ENCODE measurements at places on chromosomes 1 and 21.

GRCh38 chr1:30191154-30191702 is 532.2 kb downstream of the MATN1 start:
- DNase-seq, result peak; percentile 83

- peak; percentile 74 for DNase-seq
Measured at GRCh38 chr21:44949779-44950198, 10.0 kb downstream of the SLX9 start.

- no peak for DNase-seq
Measured at GRCh38 chr21:42654179-42654912, 925 bp downstream of the PDE9A start.

DNA sequence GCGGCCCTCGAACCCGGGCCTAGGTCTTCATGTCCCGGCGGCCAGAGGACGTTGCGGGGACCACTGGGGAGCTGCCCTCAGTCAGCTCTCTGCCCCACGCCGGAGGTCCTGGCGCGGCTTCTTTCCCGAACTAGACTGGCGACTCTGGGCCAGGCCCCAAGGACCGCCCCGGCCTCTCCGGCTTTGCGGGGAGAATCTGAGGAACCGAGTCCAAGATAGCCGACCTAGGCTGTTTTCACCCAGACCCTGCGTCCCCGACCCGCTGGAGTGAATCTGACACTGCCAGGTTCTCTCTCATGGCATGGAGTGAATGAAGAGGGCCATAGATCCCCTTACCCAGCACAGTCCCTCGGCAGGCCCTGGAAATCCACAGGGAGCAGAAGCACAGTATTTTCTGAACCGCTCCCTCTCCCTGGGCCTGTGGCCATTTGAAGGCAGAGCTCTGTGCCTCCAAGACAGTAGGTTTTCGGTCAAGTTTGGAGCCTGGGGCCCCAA is 9.9 kb upstream of the BARHL2 start:
- no peak for DNase-seq

GRCh38 chr1:169108863-169109560 is 2.5 kb downstream of the ATP1B1 start:
- DNase-seq, result peak; percentile 48

- no peak for DNase-seq
Measured at GRCh38 chr1:48568501-48568900, 96.5 kb upstream of the SPATA6 start.

DNA sequence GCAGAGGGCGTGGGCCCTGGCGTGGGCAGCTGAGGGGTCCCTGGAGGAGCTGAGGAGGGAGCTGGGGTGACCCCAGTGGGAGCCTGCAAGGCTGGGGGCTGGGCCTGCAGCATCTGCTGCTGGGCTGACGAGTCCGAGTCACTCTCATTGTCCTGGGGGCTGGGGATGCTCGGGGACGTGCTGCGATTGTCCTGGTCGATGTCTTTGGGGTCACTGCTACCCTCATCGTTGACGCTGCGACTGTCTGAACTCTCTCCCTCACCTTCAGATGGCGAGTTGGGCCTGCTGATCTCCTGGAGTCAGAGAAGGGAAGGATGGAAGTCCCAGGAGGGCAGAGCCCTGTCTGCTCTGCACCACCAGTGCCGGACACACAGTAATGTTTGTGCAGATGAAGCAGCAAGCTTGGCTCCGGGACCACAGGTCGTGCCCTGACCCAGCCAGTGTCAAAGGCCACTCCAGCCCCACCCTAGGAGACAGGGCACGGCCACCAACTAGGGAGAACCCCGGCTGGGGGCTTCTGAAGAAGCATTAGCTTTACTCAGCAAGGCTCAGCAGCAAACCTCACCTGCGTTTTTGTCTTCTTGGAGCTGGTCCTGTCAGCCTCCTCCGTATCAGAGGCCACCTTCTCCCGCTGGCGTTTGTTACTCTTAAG is 43.4 kb downstream of the SLC45A1 start:
- no peak for DNase-seq

GRCh38 chr1:12552951-12553921 is 64.8 kb downstream of the DHRS3 start:
- peak; percentile 64 for DNase-seq

DNA sequence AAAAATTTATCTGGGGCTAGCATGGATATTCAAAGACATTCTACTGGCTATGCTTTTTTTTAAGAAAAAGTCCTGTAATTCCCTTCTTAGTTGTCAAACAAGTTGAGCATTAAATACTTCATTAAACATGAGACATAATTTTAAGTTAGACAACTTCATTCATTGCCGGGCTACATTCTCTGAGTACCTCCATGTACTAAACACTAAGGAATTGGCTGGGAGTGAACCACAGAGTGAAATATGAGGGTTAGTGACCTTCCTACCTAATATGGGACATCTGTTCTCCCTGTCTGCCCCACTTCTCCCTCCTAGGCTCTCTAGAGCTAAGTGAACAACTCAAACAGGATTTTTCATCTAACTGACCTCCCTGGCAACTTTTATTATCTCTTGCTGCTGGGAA is 370.4 kb downstream of the VAV3 start:
- no peak for DNase-seq

DNA sequence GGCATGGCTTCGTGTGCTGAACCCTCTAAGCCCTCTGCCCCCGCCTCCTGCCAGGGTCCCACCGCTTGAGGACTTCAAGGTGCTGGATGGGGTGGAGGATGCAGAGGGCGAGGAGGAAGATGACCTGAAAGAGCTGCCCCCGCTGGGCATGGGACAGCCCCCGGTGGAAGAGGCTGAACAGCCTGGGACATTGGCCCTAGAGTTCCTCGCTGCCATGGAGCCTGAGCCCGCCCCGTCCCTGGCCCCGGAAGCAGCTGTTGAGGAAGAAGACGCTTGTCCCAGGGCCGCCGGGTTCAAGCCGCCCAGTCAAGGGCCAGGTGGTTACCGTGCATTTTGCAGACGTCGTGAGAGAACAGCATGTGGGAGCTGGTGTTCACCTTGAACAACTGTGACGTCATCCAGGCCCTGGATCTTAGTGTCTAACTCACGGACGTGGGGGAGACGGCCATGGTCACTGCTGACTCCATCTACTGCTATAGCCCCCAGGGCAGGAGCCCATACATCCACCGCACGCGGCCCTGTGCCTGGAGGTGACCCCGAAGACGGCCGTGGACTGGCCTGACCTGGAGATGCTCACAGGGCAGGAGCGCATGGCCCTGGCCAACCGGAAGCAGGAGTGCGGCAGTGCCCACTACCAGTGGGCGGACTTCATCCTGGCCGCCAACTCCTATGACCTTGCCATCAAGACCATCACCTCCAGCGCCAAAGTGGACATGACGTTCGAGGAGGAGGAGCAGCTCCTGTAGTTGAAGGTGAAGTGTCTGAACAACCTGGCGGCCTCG is 90.1 kb downstream of the PPP1R12B start:
- no peak for DNase-seq

DNA sequence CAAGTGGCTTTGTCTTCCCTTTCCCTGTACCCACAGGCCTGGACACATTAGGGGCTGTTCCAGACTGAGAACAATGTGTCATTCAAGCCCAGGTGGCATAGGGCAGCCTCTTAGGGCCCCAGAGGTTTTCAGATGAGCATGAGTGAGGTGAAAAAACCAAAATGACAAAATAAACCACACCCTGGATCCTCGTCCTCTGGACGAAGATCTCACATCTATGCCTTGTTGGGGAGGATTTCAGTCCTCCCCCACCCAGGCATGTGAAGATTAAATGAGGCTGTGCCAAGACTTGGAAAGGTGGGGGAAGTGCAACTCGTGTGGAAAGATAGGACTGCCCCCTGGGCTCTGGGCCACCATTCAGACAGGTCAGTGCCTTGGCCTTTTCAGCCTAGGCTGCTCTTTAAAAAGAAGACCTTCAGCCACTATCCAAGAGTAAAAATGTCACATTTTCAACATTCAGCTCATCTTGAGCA is 32.8 kb upstream of the IL19 start:
- no peak for DNase-seq

Data from EH (cell line).